ENCODE measurements at places on chromosomes 4 and X. TPM values are rescaled to one million over a fixed set of nuclear protein-coding genes. Genes with fewer than 3 reads are reported as not detected.

The GABRE gene
- total RNA-seq = 7.9 TPM

The FAT1 gene
- 118 TPM for total RNA-seq

The MAGED2 gene
- 206 TPM for total RNA-seq

The CXCL9 gene
- 3.9 TPM for total RNA-seq

The SLC10A4 gene
- 1.1 TPM for total RNA-seq

The HHIP gene
- total RNA-seq = 5.3 TPM

DNA sequence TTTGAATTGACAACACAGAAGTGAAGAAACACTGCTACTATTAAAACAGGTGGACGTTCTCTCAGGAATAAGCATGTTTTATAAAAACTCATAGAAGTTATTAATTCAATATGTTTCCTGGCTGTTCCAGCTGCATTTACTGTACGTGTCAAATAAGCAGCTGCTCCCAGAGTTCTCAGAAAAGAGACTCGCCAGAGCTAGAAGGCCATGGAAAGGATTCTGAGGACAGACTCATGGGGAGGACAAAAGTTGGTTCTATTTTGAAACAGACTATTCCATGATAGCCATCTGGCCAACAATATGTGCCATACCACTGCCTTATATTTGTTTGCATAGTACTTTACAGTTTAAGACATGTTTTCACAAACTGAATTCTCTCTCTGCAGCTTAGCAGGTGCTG lies 136.5 kb downstream of the NR3C2 start:
- no peaks in the 10 kb centered on the region for H3K36me3 ChIP-seq
- no peaks in the 10 kb centered on the region for H3K27me3 ChIP-seq
- peaks cover 1% of the 10 kb centered on the region for H3K4me1 ChIP-seq

DNA sequence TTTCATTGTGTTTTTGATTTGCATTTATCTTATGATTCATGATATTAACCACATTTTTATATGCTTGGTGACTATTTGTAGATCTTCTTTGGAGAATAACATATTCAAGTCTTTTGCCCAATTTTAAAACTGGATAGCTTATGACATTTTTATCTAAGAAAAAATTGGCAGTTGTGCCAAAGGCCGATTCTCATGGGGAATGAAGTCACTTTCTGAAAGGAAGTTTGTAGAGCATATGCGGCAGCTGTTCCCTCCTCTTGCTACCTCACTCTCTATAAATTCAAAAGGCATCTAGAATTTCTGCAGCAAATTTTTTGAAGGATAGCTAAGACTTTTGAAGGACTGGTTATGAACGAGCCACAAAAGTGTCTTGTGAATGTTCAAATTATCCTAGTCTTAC lies 2353.5 kb downstream of the ARAP2 start:
- no peaks in the 10 kb centered on the region for H3K27me3 ChIP-seq
- H3K27ac ChIP-seq = no peak overlapping the region
- no peak overlapping the region for H3K4me3 ChIP-seq
- H3K4me1 ChIP-seq = no peaks in the 10 kb centered on the region
- H3K36me3 ChIP-seq = no peaks in the 10 kb centered on the region

- H3K4me1 ChIP-seq = no peaks in the 10 kb centered on the region
- H3K4me3 ChIP-seq = no peak overlapping the region
- H3K27me3 ChIP-seq = no peaks in the 10 kb centered on the region
- no peaks in the 10 kb centered on the region for H3K36me3 ChIP-seq
- DNase-seq = no peak
- H3K27ac ChIP-seq = no peak overlapping the region
Measured at GRCh38 chrX:133566876-133567275, 151.6 kb upstream of the GPC4 start.

GRCh38 chr4:92104506-92104905 lies 199.3 kb upstream of the GRID2 start:
- H3K27ac ChIP-seq = no peak overlapping the region
- H3K4me3 ChIP-seq = no peak overlapping the region
- H3K4me1 ChIP-seq = no peaks in the 10 kb centered on the region
- H3K27me3 ChIP-seq = no peaks in the 10 kb centered on the region
- DNase-seq = no peak

DNA sequence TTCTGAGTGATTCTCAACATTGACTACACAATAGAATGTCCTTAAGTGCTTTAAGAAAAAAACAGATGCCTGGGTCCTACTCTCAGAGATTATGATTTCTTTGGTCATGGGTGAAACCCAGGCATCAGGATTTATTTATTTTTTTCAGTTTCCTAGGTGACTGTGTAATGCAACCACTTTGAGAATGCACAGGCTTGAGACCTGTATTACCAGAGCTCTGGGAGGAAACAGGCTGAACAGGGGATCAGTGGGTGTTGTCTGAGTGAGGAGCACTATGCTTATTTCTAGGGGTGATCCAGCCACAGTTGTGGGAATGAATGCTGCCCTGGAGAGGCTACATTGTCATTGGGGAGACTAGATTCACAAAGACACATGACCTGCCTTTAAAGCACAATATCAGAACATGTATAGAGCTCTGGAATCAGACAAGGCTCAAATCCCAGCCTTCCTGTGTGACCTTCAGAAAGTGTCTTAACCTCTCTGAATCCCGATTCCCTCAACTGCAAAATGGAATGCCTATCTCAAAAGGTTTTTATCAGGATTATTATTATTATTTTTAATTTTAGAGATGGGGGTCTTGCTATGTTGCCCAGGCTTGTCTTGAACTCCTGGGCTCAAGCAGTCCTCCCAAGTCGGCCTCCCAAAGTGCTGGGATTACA lies 61.6 kb upstream of the PRPS1 start:
- H3K27me3 ChIP-seq = no peaks in the 10 kb centered on the region
- H3K4me1 ChIP-seq = no peaks in the 10 kb centered on the region
- DNase-seq = no peak
- H3K36me3 ChIP-seq = no peaks in the 10 kb centered on the region
- H3K4me3 ChIP-seq = no peak overlapping the region
- no peak overlapping the region for H3K27ac ChIP-seq

DNA sequence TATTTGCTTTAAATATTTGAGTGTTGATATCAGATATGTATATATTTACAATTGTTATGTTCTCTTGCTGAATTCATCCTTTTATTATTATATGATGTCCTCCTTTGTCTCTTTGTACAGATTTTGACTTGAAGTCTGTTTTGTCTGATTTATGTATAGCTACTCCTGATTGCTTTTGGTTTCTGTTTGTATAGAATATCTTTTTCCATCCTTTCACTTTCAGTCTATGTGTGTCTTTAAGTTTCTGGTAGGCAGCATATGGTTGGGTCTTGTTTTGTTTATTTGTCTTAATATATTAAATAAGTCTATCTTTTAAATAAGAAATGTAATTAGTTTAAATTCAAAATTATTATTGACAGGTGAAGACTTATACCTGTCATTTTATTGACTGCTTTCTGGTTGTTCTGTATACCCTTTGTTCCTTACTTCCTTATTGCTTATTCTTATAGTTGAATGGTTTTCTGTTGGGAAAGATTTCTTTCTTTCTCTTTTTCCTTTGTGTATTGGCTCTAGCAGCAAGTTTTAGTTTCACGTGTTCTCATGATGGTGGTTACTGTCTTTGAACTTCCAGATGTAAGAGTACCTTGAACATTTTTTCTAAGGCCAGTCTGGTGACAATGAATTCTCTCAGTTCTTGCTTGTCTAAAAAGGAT lies 31.1 kb downstream of the RAB28 start:
- no peak overlapping the region for H3K4me3 ChIP-seq
- no peaks in the 10 kb centered on the region for H3K27me3 ChIP-seq
- no peaks in the 10 kb centered on the region for H3K4me1 ChIP-seq
- H3K36me3 ChIP-seq = no peaks in the 10 kb centered on the region

GRCh38 chr4:47612116-47613023 lies 127.3 kb downstream of the ATP10D start:
- no peak overlapping the region for H3K4me3 ChIP-seq
- H3K4me1 ChIP-seq = no peaks in the 10 kb centered on the region
- DNase-seq = no peak
- no peaks in the 10 kb centered on the region for H3K27me3 ChIP-seq
- no peak overlapping the region for H3K27ac ChIP-seq
- H3K36me3 ChIP-seq = no peaks in the 10 kb centered on the region

DNA sequence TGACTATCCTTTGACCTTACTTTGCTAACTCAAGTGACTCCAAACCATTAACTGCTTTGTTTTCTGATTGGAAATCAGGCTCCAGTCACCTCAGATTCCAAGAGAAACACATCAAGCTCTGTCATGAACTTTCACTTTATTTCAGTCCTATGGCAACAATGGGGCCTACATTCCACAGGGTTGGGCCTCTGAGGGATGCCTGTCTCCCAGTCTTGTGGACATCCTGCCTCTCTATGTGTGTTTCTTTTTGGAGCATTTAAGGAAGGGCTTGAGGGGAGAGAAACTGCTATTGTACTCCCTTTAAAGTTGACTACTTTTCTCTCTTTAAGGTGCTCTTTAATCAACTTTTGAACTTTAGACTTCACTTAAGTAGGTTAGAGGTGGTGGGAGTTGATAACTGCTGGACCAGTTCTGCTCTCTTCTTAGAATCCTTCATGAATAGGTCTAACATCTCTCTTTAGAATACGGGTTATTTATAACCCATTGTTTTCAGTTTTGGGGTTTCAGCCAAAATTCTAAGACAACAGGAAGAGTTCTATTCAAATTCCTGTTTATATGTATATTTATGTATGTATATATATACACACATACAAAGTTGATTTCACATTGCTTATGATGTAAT lies 274.3 kb upstream of the NR3C2 start:
- H3K27me3 ChIP-seq = no peaks in the 10 kb centered on the region
- H3K36me3 ChIP-seq = no peaks in the 10 kb centered on the region
- no peak overlapping the region for H3K4me3 ChIP-seq
- no peak overlapping the region for H3K27ac ChIP-seq

DNA sequence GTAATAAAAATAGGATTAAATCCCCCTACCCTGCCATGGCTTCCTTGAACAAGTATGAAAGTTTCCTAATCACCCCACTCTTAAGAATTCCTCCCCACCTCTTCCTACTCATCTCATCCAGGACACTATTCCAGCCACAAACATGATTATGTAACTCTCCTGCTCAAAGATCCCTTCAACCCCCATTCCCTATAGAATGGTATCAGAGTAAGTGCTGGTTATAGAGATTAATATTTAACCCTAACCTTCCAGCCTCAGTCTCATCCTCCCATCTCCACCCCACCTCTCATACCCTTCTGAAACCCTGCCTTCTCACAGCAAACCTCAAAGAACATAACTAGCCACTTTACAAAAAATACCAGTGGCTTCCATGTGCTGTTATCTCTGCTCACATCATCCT lies 155.1 kb downstream of the PPP3CA start:
- no peak overlapping the region for H3K4me3 ChIP-seq
- no peaks in the 10 kb centered on the region for H3K36me3 ChIP-seq
- no peaks in the 10 kb centered on the region for H3K27me3 ChIP-seq
- DNase-seq = no peak
- H3K4me1 ChIP-seq = peaks cover 8% of the 10 kb centered on the region
- peak overlapping the region; percentile 76 for H3K27ac ChIP-seq

- no peaks in the 10 kb centered on the region for H3K4me1 ChIP-seq
- no peak for DNase-seq
- no peaks in the 10 kb centered on the region for H3K36me3 ChIP-seq
- no peak overlapping the region for H3K27ac ChIP-seq
Measured at GRCh38 chr4:114857831-114858230, 255.6 kb downstream of the NDST4 start.

DNA sequence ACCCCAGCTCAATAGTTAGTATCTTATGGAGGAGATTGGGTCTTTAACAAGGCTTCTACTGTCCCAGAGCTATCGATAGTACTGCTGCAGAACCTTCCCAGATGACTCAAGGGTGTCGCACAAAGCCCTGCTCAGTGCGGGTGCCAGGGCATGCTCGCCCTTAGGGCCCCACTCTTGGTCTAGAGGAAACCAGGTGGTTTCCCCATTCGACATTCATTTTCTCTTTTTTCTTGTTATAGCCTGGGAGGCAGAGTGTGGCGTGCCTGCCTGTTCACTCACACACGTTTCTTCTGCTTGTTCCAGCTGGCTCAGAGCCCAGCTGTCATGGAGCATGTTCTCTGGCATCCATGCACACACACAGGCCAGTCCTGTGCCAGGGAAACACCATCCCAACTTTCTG lies 144.5 kb downstream of the SMIM20 start:
- no peak overlapping the region for H3K27ac ChIP-seq
- H3K4me1 ChIP-seq = no peaks in the 10 kb centered on the region
- H3K36me3 ChIP-seq = no peaks in the 10 kb centered on the region

DNA sequence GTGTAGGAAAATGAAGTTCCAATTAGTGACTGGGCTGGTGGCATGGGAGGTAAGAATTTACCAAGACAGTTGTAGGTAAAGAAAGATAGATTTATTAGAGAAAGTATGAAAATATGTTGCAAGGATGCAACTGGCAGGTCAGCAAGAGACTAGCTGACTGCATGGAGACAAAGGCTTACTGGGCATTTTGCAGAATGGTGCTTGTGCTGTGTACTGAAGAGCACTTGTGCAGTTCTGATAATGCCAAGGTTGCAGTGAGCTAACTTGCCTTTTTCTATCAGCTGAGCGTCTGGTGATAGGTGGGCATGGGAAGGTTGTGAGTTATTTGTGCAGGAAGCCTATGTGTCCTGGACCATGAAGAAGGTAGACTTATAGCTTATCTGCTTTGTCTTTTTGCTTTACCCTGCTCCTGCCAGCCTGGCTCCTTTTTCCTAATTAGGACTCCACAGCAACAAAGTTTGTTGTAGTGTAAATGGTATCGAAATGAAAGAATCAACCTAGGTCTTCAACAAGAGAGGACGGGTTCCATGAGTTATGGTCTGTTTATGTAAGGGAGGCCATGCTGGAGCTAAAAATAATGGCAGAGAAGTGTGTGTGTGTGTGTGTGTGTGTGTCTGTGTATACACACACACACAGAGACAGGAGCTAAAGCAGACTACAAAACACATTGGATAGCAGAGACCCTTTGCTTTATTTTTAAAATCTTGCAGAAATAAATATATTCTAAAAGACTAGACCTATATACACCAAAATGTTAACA lies 15.0 kb downstream of the BST1 start:
- no peak overlapping the region for H3K27ac ChIP-seq
- H3K27me3 ChIP-seq = no peaks in the 10 kb centered on the region
- no peak for DNase-seq
- H3K36me3 ChIP-seq = no peaks in the 10 kb centered on the region

GRCh38 chrX:1248331-1249061 lies 20.1 kb upstream of the CSF2RA start:
- DNase-seq = peak; percentile 46
- H3K27ac ChIP-seq = no peak overlapping the region
- H3K4me1 ChIP-seq = peaks cover 14% of the 10 kb centered on the region
- H3K4me3 ChIP-seq = no peak overlapping the region

- peaks cover 32% of the 10 kb centered on the region for H3K4me1 ChIP-seq
- no peak overlapping the region for H3K4me3 ChIP-seq
- DNase-seq = no peak
Measured at GRCh38 chr4:119040261-119040660, 95.4 kb upstream of the MYOZ2 start.

All from testis (tissue), 5 donors.